Spleen (tissue), 13 donors: ENCODE measurements at places on chromosomes 1 and 21. TPM values are rescaled to one million over a fixed set of nuclear protein-coding genes. Genes with fewer than 3 reads are reported as not detected.

DNA sequence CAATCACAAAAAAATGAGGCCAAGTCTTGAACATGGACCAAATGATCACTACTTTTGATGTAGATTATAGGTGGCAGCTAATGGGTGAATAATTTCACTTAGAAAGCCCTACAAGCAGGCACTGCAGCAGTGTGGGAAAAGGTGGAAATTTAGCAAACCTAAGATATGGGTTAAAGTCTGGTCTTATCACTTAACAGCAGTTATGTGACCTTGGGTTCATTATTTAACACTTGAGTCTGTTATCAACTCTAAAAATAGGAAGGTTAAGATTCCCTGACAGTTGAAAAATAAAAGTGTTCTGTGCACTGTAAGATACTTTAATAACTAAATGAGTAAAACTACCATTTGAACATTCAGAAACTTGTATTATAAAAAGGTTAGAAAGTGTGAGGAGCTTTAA, 47.5 kb downstream of the SSX2IP start:
- no peak for DNase-seq

GRCh38 chr1:116573431-116574095, 2.7 kb upstream of the CD58 start:
- no peak for DNase-seq

DNA sequence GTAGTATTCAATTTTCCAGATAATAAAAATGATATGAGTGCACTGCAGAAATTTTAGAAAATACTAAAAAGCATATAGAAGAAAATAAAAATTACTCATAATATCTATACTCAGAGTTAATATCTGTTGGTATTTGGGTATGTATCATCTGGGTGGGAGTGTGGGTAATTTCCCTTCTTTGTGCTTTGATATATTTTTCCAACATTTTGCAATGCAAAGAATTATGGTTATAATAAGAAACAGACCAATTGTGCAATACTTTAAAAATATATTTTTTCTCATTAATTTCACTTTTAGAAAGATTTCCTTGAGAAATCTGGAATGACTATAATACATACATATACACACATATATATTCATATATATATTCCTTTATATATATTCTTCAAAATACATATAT, 665.7 kb downstream of the ADGRL2 start:
- DNase-seq: no peak

DNA sequence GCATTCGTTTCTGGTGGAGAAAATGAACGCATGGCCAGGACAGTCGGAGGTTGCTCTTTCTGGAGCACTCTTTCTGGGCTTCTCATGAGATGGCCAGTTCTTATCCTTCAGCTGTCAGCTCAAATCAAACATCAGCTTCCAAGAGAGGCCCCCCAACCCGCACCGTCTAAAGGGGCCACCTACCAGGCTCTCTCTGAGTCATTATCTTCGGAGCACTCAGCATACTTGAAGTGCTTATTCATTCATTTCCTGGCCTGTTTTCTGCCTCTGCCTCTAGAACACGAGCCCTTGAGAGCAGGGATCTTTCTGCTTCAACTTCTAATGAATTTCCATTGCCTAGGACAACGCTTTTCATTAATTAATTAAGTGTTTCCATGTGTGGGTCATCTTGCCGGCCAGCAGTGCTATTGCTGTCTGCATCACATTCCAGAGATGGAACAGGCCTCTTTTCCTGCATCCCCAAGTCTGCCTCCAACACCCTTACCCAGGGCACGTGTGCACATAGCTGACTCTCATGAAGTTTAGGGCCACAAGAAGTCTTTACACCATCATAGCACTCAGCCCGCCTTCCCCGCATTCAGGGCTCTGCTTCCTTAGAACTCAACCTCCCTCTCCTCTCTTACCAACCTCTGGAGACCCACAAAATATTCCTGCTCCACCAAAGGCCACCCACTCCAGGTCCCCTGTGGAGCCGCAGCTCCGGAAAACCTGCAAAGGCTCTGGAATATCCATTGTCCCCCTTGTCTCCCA, 52.1 kb upstream of the LAPTM5 start:
- DNase-seq: no peak

GRCh38 chr1:239795304-239795703, 296.4 kb upstream of the FMN2 start:
- no peak for DNase-seq

The FCMR gene
- 265 TPM for total RNA-seq
